RWPE1 (cell line): ENCODE measurements at places on chromosomes 1 and 21.

GRCh38 chr1:228922722-228923376 lies 187.6 kb downstream of the RHOU start:
- DNase-seq = no peak

DNA sequence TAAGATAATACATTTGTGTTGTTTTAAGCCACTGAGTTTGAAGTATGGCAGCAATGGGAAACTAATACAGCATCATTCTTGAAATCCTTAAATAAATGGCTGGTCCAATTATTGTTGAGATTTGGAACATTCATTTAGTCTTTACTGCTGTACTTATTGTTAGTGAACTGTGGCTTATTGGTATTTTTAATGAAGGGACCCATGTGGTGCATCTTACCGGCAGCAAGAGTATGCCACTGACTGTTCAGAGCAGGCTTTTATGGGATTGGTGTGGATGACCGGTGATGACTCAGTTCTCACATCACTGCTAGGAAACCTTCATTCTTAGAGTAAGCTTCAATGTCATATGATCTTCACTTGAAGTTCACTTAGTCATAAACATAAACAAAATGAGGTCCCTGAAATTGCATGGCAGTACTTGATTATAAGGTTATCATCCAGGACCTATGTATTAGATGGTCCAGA lies 31.5 kb downstream of the PRKAA2 start:
- peak; percentile 45 for DNase-seq

- no peak for DNase-seq
These were observed 8.5 kb upstream of the TTC22 start for GRCh38 chr1:54809496-54810074.

DNA sequence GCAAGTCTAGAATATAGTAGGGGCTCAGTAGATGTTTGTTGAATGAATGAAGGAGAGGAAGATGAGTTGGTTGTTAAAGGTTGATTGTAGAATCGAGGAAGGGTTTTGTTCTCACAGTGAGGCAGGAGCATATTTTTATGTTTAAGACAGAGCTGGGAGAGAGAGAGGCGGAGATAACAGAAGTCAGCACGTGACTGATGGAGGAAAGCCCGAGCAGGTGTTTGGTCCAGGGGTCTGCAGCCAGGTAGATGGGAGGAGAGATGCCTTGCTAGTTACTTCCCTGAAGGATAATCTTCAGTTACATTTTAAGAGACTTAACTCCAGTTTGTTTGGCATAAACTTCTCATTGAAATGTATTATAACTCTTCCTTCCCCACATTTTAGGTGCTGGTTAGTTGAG lies 86.8 kb downstream of the DYRK1A start:
- DNase-seq = no peak

DNA sequence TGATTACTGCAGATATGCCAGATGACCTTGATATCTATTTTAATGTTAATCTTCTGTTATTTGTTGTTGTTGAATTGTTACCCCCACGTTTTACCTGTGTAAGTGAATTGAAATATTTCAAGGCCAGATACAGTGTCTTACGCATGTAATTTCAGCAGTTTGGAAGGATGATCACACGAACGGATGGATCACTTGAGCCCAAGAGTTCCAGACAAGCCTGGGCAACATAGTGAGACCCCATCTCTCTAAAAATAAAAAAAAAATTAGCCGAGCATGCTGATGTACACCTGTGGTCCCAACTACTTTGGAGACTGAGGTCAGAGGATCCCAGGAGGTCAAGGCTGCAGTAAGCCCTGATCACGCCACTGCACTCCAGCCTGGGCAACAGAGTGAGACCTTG lies 32.2 kb downstream of the SDCCAG8 start:
- DNase-seq = no peak
